ENCODE measurements at places on chromosomes 1 and 21.

DNA sequence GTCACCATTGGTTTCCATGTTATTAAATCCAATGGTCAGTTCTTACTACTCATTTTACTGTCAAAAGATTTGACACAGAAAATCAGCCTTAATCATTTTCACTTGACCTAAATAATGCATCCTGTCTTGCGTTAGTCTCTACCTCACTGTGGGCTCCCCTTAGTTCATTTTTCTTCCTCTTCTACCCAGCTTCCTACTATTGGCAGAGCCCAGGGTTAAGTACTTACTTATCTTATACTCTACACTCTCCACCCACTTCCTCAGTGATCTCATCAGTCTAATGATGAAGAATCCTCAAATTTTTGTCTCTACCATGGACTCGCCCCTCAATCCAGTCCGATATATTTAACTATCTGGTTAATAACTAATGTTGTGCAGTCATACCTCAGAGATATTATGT lies 735.9 kb downstream of the KCNT2 start:
- no peak for DNase-seq

DNA sequence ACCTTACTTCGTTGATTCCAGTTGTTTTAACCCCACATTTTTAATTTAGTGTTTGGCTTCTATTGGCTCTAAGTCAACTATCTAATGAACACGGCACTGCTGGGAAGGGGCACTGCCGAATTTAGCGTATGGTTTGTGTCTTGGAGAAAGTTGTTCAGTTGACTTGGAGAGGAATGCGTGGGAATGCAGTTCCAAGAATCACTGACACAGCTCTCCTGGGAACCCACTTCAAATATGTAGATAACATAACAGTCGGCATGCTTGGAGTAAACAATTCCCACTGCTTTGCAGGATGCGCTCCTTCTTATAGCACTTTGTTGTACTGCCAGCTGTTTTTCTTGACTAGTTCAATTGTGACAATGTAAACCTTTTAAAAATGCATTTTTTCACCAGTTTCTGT lies 104.3 kb downstream of the RYR2 start:
- no peak for DNase-seq

DNA sequence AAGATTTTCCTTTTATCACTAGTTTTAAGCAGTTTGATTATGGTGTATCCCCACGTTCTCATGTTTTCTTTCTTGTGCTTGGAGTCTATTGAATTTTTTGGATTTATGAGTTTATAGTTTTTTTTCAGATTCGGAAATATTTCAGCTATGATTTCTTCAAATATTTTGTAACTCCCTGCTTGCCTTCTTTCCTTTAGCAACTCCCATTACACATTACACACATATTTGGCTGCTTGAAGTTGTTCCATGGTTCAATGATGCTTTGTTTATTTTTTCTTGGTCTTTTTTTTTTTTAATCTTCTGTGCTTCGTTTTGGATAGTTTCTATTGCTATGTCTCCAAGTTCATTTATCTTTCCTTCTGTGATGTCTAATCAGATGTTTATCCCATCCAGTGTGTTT lies 48.5 kb upstream of the WARS2 start:
- DNase-seq: no peak

- no peak for DNase-seq
Measured at GRCh38 chr1:151062741-151063371, 2.7 kb downstream of the MLLT11 start.

DNA sequence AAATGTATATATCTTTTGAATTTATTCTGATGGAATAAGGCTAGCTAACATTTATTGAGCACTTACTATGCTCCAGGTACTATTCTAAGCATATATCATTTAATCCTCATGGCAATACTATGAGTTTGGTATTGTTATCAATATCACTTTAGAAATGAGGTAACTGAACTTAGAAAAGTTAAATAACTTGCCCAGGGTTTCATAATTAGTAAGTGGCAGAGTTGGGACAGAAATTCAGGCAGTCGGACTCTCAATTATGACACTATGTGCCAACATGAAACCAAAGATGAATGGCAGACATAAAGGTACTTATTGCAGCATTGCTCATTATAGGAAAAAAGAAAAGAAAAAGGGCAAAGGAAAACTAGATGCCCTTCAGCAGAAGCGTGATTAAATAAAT lies 48.2 kb downstream of the RAB3GAP2 start:
- DNase-seq: peak; percentile 79

DNA sequence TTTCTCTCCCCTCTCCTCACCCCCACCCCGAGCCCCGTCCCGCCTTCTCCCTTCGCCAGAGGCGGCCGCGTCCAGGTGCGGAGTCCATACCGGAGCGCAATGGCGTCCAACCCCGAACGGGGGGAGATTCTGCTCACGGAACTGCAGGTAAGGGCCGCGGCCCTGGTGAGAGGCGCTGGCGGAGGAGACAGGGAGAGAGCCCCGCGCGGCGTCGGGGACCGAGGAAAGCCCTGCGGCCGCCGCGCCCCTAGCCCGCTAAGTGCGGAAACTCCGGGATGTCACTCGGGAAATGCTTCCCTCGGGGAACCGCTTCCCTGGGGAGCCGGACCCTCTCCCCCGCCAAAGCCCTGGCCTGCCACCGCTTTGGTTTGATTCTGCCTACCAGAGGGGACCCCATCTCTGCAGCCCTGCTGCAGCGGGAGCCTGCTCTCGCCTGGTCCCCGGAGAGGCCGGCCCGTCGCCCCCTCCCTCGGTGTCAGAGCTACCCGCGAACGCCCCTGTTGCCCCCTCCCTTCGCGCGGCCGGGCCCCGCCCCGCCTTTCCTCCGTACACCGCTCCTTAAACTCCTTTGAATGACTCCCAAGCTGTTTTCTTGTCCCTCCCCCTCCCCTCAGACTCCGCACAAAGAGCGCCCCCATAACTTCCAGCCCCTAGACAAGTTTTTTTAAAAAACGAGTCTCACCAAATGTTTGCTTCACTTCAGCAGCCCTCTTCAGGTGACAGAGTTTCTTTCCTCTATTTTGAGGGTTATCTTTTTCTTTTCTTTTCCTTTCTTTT lies 597 bp downstream of the PKN2 start:
- peak; percentile 76 for DNase-seq

DNA sequence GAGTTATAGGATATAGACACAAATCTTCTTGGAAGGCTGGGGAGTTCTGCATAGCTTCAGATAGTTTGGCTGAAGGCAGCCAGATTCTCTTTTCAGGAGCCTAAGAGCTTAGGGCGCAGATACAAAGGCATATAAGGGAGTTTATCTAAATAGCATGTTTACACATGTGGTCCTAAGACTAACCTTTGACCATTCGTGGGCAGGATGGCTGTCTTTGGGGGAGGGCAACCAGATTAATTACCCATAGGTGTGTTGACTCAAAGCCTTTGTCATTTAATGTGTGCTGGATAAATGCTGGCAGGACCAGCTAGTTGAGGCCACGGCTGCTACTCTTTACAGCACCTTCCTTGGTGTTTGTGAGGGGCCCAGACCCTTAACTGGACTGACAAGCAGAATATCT lies 71.8 kb downstream of the IER5 start:
- DNase-seq: no peak
